Tibial artery (tissue), 4 donors: ENCODE measurements at places on chromosomes 1 and 21.

- no peak for DNase-seq
These were observed 161.7 kb downstream of the SIPA1L2 start for GRCh38 chr1:232468249-232468648.

- DNase-seq = no peak
These were observed 717 bp downstream of the CRYZL1 start for GRCh38 chr21:33640697-33641351.

DNA sequence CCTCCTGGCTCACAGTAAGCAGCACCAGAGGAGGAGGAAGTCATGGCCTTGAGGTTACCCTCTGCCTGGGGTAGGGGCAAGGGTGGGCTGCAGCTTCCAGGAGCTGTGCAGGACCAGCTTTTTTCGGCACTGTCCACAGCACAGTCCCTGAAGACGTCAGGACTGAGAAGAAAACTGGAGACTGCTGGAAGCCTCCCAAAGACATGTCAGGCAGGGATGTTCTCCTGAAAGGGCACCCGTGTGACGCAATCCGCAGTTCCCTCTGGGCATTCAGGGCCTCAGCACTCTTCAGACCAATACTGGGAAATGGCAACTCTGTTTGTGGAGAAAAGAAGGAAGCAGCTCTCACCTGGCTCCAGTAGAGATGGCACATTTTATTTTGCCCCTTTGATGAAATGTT, 64.8 kb upstream of the TENT5C start:
- no peak for DNase-seq

DNA sequence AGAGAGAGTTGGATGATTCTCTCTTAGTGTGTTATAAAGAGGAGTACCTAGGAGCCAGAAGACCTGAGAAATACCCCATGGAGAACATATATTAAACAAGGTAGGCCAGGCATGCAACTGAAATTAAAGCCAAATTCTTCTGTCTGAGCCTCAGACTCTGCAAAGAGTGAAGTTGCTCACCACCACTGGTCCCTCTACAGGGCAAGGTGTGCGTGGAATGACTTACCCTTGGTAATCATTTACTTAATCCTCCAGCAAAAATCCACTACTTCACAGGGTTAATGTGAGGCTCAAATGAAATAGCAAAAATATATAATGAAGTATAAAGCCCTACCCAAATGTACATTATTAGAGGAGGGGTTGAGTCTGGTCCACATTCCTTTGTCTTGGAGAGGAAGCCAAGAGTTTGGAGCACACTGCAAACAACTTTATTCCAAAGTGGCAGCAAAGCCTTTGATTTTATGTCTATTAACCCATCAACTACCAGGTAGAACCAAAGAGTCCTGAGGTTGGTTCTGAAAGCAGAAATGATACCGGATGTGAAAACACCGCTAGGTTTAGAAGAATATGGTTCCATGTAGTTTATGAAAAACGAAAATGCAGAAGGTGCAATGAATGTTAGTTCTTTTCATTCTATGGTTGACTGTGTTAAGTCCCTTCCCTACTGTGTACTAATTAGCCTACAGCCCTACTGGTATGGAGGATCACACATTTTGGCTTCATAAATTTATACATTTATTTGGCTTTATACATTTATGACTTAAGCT, 8.5 kb downstream of the SSR2 start:
- no peak for DNase-seq

DNA sequence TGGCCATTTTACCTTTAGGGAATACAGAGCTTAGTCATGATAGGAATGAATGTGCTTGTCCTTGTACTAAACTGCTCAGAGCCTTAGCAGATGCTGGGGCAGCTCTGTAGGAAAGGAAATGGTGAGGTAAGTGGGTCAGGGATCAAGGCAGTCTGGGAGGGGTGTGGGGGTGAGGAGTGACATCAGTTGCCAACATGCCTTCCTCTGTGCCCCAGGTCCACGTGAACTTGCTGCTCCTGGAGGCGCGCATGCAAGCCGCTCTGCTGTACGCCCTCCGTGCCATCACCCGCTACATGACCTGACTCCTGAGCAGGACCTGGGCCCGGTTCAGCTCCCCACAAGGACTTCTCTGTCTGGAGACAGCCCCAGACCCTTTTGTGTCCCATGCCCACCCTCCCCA, 21.2 kb downstream of the SESN2 start:
- DNase-seq = no peak

GRCh38 chr21:44853601-44854390, 19.7 kb downstream of the PTTG1IP start:
- no peak for DNase-seq
